ENCODE measurements at places on chromosomes 12 and 14.

DNA sequence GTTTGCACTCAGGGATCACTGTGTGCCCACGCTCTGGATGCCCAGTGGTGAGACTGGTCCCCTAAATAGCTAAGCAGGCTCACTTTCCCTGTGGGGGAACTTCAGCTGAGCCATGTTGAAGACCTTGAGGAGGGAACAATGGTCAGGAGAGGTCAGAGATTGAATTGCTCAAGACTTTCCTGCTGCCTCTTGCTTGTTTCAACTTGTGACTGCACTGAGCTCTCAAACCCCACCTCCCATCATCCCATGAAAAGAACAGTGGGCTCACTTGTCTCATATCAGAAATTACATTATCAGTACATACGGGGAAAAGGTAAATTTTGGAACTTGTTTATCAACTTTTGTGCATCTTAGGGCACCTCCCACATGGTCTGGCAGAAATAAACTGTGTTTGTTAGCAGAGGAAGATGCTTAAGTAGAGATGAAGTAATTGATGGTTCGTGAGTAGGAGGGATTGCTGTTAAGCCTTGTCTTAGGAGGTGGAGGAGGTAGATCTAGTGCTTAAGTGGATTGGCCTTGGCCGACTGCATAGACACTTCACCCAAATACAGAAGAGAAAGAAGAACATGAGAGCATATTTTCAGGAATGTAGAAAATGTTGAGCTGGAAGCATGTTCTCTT, 15.0 kb upstream of the SERPINA1 start:
- no peak for DNase-seq

- no peak for DNase-seq
Observed at GRCh38 chr12:1445807-1446206, 148.6 kb downstream of the FBXL14 start.

DNA sequence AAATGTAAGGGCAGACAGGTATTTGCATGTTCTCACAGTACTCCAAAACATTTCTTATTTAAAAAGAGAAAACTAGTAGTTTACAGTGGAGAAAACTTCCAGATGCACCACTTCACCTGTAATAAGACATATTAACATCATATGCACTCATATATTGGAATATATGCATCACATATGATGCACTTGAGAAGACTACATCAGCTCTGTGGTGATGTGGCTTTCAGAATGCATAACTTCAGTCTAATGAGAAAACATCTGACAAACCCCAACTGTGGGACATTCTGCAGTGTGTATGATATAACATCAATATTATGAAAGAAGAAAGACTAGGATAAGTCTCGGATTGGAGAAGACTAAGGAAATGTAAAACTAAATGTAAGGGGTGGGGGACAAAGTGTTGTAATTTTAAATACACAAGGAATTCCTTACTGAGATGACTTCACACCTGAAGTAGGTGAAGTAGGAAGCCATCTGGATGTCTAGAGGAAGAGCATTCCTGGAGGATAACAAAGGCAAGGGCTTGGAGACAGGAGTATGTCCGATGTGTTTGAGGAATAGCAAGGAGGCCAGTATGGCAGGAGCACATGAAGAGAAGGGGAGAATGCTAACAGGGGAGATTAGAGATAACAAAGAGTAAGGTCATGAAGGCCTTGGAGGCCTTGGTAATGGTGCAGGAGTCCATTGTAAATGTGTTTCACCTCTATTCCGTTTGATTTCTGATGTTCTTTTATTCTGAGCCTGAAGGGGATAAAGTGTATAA, 49.0 kb downstream of the CNOT2 start:
- no peak for DNase-seq

GRCh38 chr14:68828698-68829097, 35.8 kb upstream of the ZFP36L1 start:
- no peak for DNase-seq

DNA sequence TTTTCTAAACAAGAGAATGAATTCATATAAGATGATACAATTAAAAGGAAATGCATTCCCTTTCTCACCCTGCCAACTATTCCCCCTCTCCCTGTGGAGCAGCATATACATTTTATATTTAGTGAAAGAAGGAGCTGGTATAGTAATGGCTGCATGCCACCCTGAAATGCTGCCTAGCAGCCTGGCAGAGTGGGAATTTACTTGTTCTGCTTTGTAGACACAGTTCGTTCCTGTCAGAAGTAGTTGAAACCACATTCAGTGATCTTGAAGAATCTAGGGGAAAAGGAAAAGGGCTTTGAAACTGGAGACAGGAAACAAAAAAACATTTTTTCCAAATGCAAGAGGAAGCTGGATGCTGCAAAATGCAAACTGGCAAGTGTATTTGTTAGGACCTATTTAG, 176.0 kb upstream of the PLEKHA5 start:
- DNase-seq: no peak

- DNase-seq: no peak
Observed at GRCh38 chr12:3965046-3965445, 91.8 kb upstream of the PARP11 start.

DNA sequence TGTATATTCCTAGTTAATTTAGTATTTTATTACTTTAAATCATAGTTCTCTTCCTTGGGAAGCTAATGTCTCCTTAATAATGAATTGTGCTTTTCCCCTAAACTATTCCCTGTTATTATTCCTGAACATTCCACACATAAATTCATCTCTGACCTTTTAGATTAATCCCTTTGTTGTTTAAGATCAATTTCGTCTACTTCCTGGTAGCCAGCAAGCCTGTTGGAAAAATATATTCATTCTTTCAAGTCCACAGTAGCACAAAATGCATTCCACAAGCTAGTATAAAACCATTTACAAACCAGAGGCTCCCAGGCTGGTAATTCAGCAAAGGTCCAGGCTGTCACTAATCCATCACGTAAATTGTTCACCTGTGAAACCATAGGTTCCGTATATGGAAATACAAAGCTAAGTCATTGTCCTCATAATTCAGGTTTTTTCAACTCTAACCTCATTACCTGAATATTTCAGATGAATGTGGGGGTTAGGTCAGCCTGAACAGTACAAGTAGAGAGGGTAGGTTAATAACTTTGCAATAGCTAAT, 232.7 kb downstream of the SEC23A start:
- no peak for DNase-seq

- peak; percentile 50 for DNase-seq
Observed at GRCh38 chr12:55842681-55843429, at the start of gene MMP19. Gene MMP19, minus strand, starts transcription at chr12:55842936. Its CDS starts 106 bp downstream, at chr12:55842830.

DNA sequence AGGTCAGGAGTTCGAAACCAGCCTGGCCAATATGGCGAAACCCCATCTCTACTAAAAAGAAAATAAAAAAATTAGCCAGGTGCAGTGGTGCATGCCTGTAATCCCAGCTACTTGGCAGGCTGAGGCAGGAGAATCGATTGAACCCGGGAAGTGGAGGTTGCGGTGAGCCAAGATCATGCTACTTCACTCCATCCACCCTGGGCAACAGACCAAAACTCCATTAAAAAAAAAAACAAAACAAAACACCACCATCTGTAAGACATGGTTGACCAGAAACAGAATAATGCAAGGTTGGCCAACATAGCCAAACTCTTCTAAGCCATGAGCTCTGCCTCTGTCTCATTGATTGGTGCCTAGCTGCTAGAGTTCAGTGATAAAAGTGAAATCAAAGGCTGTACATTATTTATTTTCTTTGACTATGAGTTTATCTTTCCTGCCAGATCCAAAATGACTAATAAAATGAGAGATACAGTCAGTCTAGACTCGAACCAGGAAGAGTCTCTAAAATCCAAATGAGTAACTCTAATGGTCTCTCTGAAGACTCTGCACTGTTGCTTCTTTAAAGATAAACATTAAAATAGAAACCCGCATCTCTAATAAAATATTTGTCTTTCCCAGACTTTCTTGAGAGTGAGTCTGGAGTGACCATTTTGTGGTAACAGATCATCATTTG, 404.7 kb downstream of the DAD1 start:
- DNase-seq: no peak

DNA sequence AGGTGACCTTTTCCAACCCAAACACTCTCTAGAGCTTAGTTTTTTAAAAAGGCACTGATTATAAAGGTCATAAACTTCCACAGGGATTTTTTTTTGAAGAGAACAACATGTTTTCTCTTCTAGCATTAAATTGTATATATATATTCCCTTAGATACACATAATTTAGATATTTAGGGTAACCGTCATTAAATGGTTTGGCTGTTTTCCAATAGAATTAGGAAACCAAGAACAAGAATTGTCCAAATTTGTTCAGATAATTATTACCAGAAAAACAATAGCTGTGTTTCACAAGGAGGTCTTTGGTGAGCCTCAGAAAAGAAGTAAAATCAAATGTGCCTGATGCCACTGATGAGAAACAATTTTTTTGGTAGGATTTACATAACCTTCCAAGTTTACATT, 26.9 kb downstream of the LMO3 start:
- DNase-seq: no peak

DNA sequence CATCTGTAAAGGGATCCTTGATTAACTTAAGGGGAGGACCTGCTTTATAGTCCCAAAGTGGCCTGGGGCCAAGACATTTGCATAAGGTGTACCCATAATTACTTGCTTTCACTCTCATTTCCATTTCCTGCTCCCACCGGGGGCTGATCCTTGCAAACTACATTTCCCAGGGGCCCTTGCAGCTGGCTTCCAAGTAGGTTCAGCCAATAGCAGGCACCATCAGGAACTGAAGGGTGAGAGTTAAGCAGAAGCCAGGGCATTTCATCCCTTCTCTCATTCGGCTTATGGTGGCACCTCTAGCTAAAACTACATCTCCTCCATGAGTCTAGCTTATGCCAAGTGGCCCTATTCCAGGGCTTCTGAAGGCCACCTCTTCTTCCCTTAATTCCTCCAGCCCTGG, 88.8 kb downstream of the CCDC60 start:
- no peak for DNase-seq

DNA sequence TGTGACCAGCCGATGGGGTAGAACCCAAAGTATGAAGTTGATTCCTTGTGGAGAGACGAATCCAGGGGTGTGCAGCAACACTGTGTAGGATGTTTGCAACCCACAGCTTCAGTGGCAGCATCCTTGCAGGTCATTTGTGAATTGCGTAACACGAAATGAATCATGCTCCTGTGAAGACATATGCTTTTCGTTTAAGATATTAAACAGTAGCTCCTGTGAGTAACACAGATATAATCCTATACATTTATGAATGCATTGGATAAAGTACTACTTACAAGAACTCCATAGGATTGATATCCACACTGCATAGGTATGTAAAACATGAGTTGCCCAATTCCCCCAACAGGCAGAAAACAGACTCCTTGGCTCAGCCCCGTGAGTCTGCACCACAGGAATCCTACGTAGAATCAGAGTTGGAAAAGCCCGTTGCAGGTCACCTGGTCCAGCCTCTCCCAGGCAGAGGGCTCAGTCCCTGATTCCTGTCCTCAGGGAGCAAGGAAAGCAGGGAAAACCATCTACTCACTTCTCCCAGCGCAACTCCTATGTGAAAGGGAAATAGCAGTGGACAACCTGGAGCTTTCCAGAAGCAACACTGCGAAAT, 75.8 kb downstream of the GPATCH2L start:
- peak; percentile 49 for DNase-seq

DNA sequence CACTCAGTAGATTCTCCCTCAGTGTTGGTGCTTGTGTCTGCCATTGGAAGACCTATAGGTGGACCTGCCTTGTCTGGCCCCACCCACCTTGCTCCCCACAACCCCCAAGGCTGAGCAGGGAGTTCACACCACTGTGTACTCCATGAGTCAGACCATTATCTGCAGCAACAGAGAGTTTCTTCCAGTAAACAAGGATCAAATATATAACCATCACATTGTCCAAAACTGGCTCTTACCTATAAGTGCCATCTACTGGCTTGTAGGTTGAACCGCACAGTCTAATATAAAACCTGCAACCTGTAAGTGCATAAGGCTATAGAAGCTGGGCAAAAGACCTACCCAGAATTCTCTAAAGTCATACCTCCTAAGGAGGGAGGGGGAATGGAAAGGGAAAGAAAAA, 7.9 kb downstream of the TAS2R13 start:
- no peak for DNase-seq

DNA sequence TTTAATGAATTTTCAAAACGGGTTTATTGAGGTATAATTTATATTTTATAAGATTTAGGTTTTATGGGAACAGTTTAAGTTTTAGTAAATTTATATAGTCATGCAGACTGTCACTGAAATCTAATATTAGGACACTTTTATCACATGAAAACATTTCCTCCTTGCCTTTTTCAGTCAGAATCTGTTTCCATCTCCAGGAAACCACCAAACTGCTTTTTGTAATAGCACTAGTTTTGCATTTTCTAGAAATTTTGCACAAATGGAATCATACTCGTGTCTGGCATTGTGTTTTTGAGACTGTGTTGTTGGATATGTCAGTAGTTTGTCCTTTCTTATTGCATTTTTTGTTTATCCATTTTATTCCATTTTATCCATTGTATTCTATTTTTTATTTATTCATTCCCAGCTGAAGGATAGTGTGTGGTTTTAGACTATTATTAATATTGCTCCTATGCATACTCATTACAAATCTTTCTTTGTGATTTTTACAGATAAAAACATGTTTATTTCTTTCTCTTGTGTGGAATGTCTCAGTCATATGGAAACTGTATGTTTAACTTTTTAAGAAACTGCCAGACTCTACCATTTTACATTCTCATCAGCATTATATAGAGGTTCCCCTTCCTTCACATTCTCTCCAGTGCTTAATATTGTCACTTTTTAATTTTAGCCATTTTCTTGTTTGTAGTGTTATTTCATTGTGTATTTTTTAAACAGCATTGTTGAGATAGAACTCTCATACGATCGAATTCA, 26.5 kb downstream of the PALS1 start:
- no peak for DNase-seq

DNA sequence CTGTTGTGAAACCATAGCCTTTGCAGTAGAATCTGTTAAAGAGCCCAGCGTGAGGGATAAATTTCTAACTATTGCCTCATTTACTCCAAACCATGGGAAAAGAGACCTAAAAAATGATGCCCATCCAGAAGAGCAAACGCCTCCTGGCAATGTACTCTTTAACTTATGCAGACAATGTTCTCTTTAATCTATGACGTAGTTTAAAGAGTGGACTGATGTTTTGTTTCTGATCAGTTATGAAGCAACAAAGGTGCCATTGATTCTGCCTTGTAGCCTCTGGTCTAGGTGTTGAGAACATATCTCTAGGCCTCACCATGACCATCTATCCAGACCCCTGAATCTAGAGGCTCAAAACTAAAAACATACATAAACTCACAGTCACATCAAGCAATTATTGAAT, 13.4 kb downstream of the SSTR1 start:
- DNase-seq: no peak
